ENCODE measurements at places on chromosomes 3 and 15.
A peak's percentile ranks its signal among the peaks of the same experiment; 100 is the strongest.

GRCh38 chr3:130601442-130601971, 84.5 kb downstream of the COL6A6 start:
- DNase-seq, result no peak

GRCh38 chr3:151561878-151562277, 101.0 kb upstream of the IGSF10 start:
- DNase-seq, result no peak

GRCh38 chr15:67199391-67199790, 55.1 kb downstream of the AAGAB start:
- DNase-seq, result no peak

GRCh38 chr15:63712828-63713520, 115.8 kb downstream of the FBXL22 start:
- no peak for DNase-seq

DNA sequence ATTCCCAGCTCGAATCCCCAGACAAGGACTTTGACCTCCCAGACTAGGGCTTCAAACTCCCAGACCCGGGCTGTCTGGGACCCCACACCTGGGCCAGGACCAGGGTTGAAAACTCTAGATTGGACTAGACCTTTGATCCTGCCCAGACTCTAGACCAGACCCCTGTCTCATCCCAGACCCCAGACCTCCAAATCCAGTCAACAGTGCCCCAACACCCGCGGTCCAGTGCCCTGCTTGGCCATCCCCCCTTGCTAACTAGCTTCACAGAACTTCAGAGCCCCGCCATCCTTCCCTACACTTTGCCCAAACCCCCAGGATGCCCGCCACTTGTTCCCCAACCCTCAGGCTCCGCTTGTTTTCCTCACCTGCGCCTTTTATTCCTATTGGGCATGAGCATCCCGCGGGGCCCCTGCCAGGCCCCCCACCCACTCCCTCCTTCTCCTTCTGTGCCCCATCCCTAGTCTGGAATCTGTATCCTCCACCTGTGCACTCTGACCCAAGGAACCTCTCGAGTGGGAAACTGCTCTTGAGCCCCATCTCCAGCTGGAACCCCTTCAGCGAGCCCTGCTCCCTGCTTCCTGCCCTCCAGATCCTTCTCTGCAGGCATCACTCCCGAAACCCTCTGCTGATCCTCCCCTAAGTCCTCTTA, 604 bp downstream of the GNAI2 start:
- no peak for DNase-seq

DNA sequence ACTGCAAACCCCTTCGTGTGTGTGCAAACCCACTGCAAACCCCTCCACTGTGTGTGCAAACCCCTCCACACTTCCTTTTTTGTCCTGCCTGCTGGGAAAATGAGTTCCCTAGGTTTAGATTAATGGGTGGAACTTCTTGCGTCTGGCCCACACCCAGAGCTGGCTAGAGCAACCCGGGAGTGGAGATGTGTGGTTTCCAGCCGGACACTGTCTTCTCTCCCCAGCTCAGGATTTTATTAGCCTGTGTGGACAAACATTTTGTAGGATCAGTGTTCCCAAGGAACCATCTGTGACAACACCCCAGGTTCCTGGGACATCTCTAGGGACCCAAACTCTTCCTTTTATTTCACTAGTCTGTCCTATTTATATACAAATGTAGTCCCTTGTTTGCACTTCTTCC, 9.6 kb upstream of the LRRK1 start:
- peak; percentile 37 for DNase-seq

DNA sequence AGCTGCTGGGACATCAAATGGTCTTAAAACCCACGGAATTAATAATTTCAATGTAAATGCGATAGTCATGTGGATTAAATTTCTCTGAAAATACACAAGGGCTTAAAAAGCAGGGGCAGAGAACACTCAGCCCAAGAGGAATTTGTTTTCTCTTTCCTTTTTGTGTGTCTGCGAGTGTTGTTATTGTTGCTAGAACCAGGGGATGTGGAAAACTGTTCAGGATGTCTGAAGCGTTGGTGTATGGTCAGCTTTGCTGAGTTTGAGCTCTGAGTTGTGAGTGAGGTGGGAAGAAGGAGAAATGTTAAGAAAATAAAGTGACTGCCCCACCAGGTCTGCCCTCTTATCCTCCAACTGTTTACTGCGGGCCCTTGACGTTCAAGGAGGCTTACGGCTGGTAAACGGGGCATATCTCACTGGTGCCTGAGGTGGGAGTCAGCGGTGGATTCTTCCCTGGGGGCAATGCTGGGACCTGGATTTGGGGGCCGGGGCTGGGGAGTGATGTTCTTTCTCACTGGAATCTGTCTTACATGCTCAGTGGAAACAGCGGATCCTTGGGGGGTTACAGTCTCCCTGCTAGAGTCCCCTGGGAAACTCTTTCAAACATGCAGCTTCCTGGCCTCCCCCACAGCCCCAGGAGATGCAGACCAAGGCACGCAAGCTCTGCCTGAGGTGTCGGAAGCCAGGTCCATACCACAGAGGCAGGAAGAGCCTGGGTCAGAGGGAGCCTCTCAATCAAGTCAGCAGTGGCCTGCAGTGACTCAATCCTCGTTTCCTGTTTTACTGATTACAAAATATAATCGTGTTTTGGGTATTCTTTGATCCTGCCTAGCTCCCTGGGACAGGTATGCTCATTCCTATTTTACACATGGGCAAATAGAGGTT, 41.8 kb downstream of the ITGA11 start:
- DNase-seq, result peak; percentile 23

GRCh38 chr3:190213727-190214126, 93.0 kb upstream of the P3H2 start:
- no peak for DNase-seq

- DNase-seq, result no peak
Observed at GRCh38 chr3:10623578-10624275, 118.3 kb upstream of the ATP2B2 start.

DNA sequence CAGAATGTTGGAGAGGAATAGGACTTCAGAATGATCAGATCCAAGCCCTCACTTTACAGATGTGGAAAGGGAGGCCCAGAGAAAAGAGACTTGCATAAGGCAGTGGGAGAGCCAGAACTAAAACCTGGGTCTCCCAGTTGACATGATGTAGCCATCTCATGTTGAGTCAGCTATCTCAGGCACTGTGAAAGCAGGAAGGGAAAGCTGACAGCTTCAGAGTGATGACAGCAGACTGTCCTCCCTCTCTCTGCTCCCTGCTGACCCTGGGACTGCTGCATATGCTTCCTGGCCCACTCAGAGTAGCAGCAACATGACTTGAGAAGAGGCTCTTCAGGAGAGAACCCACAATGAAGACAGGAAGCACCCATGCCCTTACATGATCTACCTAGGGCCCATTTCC, 14.7 kb downstream of the FHIT start:
- no peak for DNase-seq

GRCh38 chr3:39068556-39068955, 16.7 kb downstream of the WDR48 start:
- DNase-seq, result no peak

GRCh38 chr3:156211583-156211982, 91.2 kb downstream of the KCNAB1 start:
- DNase-seq, result no peak

GRCh38 chr3:170007031-170007663, 30.6 kb upstream of the GPR160 start:
- no peak for DNase-seq

DNA sequence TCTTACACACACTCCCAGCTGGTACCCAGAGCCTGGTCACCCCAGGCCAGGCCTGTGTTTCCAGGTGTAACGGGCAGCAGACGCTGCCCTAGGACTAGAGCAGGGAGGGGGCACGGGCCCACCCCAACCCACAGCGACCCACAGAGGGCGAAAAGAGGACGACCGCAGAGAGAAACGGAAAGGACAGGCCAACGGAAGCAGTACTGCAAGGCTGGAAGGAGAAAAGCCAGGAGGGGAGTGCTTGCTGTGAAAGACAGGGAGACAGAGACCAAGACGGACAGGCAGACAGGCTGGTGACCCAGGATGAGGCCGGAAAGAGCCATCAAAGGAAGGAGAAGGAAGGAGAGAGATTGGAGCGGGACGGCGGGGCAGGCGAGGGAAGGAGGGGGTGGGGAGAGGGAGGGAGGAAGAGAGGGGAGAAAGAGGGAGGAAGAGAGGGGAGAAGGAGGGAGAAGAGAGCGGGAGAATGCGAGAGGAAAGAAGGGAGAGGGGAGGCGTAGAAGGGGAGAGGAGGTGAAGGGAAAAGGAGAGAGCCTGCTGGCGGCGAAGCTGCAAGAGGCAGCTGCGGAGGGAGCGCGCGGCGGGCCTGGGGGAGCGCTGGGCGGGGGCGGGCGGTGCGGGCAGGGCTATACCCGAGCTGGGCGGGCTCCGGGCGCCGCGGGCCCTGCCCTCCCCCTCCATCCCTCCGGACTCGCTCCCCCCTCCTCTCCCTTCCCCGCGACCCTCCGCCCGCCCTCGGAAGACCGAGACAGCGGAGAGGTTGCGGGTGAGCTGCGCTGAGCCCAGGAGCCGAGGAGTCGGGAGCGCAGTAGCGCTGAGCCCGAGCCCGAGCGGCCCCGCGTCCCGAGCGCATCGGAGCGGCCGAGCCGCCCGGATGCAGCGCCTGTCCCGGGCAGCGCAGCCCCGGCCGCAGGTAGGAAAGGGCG, at the start of gene SLC6A1:
Gene SLC6A1, plus strand, starts transcription at position 732 of the 926 bp plus-strand sequence. CDS start 24,464 bp downstream, outside the sequence.
- peak; percentile 39 for DNase-seq

DNA sequence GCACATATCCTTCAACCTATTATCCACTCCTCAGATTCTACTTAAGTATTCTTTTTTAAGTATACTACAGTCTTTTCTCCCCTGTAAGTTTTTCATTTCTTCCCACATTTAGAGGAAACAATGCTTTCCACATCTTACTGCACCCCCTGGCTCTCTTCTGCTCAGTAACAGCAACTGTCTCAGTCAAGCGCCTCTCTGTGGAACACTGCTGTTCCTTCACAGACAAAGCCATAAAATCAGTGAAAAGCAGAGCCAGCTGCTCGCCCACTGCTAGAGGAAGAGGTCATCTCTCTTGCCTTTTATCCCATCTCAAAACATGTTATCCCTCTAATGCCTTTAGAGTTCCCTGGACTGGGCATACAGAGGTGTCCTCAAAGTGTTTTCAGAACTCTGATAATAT, 24.8 kb downstream of the SERP1 start:
- DNase-seq, result no peak

GRCh38 chr15:88790486-88790885, 12.8 kb upstream of the ACAN start:
- no peak for DNase-seq

- DNase-seq, result no peak
Observed at GRCh38 chr3:152087153-152087552, 181.6 kb upstream of the MBNL1 start.
